Tongue (tissue), 3 donors: ENCODE measurements at places on chromosomes 4 and X.

GRCh38 chr4:160352637-160353036 lies 1249.8 kb downstream of the RAPGEF2 start:
- no peak for DNase-seq

- no peak for DNase-seq
Observed at GRCh38 chr4:188127214-188127874, 11.9 kb upstream of the TRIML1 start.

- DNase-seq: no peak
Observed at GRCh38 chr4:105061731-105062130, 84.9 kb upstream of the TET2 start.

GRCh38 chr4:22736912-22737311 lies 44.2 kb downstream of the GBA3 start:
- DNase-seq: no peak

GRCh38 chrX:43019021-43019420 lies 241.1 kb upstream of the PPP1R2C start:
- no peak for DNase-seq

DNA sequence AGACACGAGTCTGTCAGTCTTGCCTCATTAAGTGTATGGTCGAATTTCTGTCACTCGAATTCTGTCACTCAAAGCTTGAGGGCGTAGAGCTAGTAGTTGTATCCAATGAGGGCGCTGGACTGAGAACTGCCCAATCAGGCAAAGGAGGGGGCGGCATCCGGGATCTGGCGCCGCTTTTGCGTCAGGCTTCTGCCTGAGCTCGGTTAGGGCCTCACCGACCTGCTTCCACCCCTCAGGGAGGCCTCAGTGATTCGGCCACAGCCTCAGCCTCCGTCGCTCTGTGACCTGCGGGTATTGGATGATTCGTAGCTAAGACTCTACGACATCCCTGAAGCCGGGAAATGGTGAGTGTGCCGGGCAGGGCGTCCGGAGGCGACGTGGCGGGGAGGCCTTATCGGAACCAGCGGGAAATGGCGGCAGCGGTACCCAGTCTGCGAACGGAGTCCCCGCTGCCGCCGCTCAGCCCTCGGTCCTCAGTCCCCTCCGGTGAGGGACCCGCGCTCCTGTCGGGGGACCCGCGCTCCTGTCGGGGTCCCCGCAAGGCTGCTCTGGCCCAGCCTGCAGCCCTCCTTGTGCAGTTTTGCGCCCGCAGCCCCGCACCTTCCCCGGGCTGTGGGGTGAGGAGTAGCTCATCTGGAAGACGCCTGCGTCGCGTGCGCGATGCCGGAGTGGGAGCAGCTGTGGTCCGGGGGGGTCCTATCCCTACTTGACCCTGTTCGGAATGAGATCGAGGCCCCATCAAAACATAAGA lies 88.3 kb downstream of the ZNF718 start:
- DNase-seq: peak; percentile 87

- DNase-seq: no peak
Observed at GRCh38 chr4:46441136-46441859, 51.4 kb upstream of the GABRA2 start.

DNA sequence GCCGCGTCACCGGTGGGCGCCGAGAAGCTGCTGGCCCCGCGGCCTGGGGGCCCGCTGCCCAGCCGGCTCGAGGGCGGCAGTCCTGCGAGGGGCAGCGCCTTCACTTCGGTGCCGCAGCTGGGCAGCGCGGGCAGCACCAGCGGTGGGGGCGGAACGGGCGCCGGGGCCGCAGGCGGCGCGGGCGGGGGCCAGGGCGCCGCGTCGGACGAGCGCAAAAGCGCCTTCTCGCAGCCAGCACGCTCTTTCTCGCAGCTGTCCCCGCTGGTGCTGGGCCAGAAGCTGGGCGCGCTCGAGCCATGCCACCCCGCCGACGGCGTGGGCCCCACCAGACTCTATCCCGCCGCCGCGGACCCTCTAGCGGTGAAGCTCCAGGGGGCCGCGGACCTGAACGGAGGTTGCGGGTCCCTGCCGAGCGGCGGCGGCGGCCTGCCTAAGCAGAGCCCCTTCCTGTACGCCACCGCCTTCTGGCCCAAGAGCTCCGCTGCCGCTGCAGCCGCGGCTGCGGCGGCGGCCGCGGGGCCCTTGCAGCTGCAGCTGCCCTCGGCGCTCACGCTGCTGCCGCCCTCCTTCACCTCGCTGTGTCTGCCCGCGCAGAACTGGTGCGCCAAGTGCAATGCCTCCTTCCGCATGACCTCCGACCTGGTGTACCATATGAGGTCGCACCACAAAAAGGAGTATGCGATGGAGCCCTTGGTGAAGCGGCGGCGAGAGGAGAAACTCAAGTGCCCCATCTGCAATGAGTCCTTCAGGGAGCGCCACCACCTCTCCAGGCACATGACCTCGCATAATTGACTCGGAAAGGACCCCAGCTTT lies 5.6 kb downstream of the PRDM8 start:
- peak; percentile 69 for DNase-seq

- no peak for DNase-seq
Observed at GRCh38 chr4:722169-722725, 16.6 kb downstream of the PCGF3 start.

DNA sequence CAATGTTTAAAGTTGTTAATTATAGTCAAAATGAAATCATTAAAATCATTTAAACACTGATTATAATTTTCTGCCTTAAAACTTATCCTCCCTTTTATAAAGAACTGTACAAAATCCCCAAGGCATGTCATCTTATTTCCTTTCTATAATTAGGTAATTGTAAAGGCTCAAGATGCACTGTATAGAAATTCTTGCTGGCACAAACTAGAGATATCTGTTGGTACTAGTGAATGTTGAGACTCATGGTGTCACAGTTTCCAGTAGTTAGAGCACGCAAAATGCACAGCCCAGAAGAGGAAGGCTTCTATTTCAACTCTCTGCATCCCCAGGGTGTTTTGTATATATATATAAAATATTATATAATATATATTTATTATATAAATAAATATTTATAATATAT lies 22.7 kb upstream of the PLA2G12A start:
- peak; percentile 28 for DNase-seq

GRCh38 chrX:65874110-65874509 lies 165.8 kb downstream of the VSIG4 start:
- DNase-seq: no peak

DNA sequence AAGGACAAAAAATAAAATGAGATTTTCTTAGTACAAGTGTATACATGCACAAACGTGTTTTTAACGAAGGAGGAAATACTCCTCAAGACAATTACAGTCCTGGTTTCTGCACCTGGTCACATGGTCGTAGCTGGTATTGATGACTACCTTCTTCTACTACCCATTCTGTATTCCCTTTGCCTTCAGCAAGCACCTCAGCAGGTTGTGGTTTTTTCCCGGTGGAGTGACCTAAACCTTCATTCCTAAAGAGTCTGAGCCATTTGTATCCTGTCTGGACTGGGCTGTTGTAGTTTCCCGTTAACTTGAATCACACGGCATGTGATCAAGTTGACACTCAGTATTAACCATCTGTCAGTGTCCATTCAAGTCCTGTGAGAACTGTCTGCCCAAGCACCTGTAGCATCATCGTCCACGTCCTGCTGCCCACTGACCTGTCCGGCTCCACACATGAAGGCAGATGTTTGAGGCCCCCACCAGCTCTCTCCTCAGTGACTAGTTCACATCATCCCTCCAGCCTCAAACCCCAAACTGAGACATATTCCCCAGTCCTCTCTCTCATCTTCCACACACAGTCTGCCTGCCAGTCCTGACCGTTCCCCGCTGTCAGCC lies 31.1 kb upstream of the TBC1D14 start:
- no peak for DNase-seq

DNA sequence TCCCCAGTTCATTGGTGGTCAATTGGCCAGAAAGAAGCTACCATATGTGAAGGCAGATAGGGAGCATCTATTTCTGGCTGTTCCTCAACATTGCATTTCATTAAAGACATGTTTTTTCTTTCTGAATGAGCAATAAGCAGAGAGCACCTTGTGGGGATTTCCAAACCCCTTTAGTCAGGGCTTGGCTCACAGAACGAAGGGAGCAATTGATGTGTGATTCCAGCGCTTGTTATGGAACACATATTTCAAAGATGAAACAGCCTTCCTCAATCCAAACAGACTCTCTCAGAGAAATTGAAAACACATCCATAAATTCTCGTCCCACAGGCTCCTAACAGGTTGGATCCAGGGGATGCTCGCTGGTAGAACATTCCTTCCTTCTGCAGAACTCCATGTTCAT lies 84.1 kb downstream of the CLCN4 start:
- peak; percentile 71 for DNase-seq

GRCh38 chr4:115851918-115852766 lies 738.7 kb upstream of the NDST4 start:
- peak; percentile 46 for DNase-seq

GRCh38 chrX:11081511-11081910 lies 29.6 kb upstream of the HCCS start:
- peak; percentile 61 for DNase-seq

GRCh38 chrX:41499195-41499594 lies 52.1 kb downstream of the NYX start:
- no peak for DNase-seq

DNA sequence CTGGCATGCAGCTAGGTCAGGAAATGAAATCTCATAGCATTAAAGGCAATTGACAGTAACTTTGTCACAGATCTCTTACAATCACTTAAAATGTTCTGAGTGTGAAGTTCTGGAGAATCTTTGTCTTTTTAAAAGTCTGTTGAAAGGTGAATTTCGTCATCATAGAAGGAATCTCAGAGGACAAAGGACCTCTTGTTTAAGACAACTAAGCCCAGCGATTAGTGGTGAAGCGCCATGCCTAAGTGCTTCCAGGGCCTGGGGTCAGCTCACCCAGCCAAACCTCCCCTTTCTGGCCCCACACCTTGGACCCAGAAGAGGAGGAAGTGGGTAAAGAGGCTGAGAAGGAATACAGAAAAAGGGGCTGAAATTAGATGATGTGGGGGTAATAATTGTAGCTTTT lies 8.5 kb downstream of the FRMD7 start:
- DNase-seq: no peak

- no peak for DNase-seq
Observed at GRCh38 chr4:111991797-111992196, 153.5 kb upstream of the FAM241A start.

- no peak for DNase-seq
Observed at GRCh38 chr4:27947302-27947701, 1086.7 kb downstream of the STIM2 start.

DNA sequence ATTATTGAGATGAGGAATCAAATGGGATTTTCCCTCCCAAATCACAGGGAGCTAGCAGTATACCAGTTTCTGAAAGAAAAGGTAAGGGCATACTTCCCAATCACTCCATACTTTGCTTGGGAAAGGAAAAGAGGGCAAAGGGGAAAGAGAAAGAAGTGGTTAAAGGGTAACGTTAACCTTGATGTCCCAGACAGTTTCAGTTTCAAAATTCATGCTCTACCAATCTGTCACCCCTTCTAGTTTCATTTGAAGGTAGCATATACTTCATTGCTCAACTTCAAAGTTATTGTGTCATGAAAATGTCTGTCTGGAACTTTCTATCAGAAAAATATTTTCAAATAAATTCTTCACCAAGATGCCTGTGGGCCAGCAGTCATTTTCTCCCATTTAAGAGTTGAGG lies 16.0 kb downstream of the TNMD start:
- no peak for DNase-seq

DNA sequence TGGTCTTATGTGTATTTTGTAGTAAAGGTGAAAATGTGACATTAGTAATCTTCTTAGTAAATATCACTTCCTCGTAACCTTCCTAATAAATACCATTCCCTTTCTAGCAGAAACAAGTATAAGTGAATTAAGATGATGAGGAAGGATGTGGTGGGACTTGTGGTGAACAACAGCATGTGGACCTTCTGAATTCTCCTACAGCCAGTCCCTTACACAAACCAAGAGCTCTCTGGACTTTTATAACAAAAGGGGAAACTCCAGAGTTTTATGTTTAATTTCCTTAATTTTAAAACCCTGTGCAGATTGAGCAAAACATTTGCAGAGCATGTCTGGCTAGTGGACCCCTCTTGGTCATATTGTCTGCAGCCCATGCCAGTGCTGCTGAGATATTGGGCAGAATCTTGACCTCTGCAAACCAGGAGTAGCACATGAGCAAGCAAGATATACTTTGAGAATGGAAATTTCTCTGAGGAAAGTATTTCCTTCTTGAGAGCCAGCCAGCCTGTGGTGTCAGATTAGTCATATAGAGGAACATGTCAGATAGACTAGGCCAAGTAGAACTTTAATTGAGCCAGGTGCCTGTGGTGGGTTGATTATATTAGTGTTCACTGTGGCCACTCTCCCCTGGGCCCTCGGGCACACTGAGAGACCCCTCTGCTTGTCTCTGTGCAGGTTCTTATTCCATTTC lies 328.2 kb downstream of the DKK2 start:
- DNase-seq: no peak

DNA sequence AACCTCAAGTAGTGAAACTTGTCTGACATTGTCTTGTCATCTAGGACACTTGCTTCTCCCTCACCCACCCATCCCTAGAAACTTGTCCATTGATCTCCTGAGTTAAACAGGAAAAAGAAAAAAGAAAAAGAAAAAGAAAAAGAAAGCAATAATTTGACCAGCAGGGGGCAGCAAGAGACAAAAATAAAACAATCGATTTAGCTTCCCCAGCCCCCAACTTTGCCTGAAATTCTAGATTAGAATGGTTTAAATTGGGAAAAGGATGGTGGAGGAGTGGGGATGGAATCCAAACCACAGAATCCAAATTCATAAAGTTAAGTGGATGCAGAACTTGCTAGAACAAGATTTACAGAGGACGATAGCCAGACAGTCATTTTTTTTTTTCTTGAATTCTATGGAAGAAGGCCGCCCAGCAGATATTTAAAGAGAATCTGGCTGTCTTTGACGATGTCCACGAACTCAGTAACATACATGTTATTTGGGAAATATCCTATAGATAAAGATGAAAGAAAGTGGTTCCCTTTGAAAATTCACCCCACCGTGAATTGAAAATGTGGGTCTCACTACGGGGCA lies 282.9 kb downstream of the USP46 start:
- DNase-seq: peak; percentile 86

- no peak for DNase-seq
Observed at GRCh38 chr4:125736057-125736456, 421.3 kb downstream of the FAT4 start.

DNA sequence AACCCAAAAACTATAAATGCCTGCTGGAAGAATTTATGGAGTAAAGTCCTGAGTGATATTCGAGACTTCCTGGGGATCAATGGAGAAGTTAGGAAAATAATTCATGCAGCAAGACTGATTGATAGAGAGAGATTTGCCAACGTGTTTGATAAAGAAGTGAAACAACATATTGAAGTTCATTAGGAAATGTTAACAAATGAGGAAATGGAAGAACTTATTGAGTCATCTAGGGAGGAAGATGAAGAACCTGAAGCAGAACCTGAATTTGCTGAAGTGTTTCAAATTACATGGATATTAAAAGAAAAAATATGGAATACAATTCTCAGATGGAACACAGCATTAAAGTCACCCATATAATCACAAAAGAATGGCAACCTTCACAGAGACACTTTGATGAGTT lies 39.0 kb downstream of the DDX60 start:
- no peak for DNase-seq

GRCh38 chr4:173685831-173686210 lies 155.8 kb upstream of the HAND2 start:
- DNase-seq: no peak

DNA sequence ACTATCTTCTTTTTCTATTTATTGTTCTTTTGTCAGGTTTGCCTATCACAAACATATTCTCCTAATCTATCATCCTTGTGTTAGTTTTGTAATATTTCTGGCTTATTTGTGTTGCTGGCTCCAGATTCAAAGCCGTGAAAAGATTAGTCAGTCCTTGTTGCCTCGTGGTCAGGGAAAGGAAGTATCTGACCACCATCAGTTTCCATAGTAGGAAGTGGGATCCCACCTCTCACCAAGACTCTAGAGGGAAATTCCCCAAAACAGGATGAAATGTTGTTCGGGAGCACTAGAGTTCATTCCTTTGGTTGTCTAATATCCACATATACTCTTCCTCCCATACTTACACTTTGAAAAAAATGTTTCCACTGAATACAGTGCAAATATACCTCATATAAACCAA lies 131.0 kb upstream of the HUWE1 start:
- DNase-seq: no peak
